ENCODE measurements at places on chromosomes 7 and 10.
A peak's percentile ranks its signal among the peaks of the same experiment; 100 is the strongest.

DNA sequence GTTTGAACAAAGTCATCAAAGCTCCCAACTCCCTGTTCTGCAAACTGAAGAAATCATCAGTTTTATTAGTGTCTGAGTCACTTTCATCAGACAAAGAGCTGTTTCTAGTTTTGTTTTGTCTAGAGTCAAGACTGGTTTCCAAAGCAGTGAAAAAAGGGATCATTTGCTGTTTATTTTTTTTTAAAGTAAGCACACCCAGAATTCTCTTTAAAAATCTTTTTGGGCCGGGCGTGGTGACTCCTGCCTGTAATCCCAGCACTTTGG is 972.0 kb upstream of the CELF2 start:
- no peak for DNase-seq

DNA sequence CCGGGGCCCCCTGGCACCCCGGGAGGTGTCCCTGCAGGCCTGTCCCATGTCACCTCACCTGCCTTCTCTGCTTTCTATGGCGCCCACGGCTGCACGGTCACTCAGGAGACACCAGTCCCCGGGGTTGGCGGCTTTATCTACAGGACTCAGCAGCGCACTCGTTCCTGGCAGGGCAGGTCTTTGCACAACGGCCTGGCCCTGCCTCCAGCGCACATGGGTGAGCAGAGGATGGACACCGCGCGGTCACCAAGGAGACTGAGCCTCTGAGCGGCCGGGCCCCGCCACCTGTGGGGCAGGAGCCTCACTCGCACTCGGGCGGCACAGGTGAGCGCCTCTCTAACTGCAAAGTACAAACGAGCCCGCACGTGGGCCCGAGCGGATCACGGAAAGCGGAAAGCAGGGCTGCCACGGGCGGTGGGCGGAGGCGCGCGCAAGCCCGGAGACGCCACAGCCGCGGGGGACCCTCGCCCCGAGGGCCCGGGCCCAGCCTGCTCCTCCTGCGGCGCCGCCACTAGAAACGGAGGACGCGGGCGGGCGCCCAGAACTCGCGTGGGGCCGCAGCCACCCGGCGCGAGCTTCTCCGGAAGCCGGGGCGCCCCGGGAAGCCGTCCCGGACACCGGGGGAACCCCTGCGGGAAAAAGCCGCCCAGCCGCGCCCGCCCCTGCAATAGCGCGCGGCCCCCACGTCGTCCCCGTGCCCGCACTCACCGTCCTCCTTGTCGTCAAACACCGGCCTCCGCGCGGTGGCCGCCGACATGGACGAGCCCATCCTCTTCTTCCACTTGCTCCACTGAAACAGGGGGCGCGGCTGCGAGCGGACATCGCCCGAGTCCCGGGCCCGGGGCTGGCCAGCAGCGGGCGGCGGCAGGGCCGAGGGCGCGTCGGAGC is 642 bp downstream of the STK32C start:
- peak; percentile 64 for DNase-seq

- no peak for DNase-seq
Measured at GRCh38 chr10:114714281-114714741, 56.2 kb upstream of the ABLIM1 start.

- DNase-seq: no peak
Measured at GRCh38 chr10:17217631-17218232, 10.3 kb upstream of the VIM start.

All from COR-L47 (cell line).